ENCODE measurements at places on chromosomes 7 and 10. TPM values are rescaled to one million over a fixed set of nuclear protein-coding genes. Genes with fewer than 3 reads are reported as not detected.

Gene DENND2A
- 29.8 TPM for total RNA-seq

Gene VWA2
- total RNA-seq, result not detected

GRCh38 chr10:111148025-111148424, 71.2 kb downstream of the ADRA2A start:
- peaks cover 8% of the 10 kb centered on the region for H3K4me1 ChIP-seq
- peaks cover 28% of the 10 kb centered on the region for H3K27me3 ChIP-seq
- DNase-seq, result no peak
- H3K36me3 ChIP-seq, result no peaks in the 10 kb centered on the region

Gene ACBD5
- total RNA-seq, result 17.9 TPM

DNA sequence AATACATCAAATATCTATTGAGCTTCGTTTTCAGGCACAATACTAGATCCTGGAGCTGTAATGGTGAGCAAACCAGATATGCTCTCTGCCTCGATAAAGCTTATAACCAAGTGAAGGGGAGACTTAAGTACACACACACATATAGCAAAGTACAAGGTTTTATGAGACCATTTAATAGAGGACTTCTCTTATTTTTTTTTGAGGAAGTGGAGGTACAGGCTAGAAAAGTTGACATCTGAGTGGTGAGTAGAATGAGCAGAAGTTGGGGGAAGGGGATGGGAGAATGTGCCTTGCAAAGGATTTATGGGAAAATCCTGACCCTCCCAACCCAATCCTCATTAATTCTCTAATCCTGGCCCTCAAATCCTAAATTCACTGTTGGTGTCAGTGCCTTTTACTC, 7.7 kb downstream of the CCDC136 start:
- H3K27ac ChIP-seq, result no peak overlapping the region
- DNase-seq, result no peak
- no peak overlapping the region for H3K4me3 ChIP-seq
- peaks cover 7% of the 10 kb centered on the region for H3K4me1 ChIP-seq
- H3K36me3 ChIP-seq, result peaks cover 29% of the 10 kb centered on the region

Data from neural crest cell (in vitro differentiated cells).